ENCODE measurements at places on chromosomes 7 and 10.

- H3K27me3 ChIP-seq: no peaks in the 10 kb centered on the region
- no peak for DNase-seq
- no peak overlapping the region for H3K4me3 ChIP-seq
- no peaks in the 10 kb centered on the region for H3K4me1 ChIP-seq
- H3K27ac ChIP-seq: peak overlapping the region; percentile 93
- H3K36me3 ChIP-seq: peaks cover under 1% of the 10 kb centered on the region
These were observed 58.8 kb upstream of the AQP1 start for GRCh38 chr7:30852744-30853288.

- H3K36me3 ChIP-seq: no peaks in the 10 kb centered on the region
- H3K27me3 ChIP-seq: no peaks in the 10 kb centered on the region
- no peaks in the 10 kb centered on the region for H3K4me1 ChIP-seq
- no peak for DNase-seq
These were observed 1175.2 kb downstream of the NXPH1 start for GRCh38 chr7:9608560-9608959.

DNA sequence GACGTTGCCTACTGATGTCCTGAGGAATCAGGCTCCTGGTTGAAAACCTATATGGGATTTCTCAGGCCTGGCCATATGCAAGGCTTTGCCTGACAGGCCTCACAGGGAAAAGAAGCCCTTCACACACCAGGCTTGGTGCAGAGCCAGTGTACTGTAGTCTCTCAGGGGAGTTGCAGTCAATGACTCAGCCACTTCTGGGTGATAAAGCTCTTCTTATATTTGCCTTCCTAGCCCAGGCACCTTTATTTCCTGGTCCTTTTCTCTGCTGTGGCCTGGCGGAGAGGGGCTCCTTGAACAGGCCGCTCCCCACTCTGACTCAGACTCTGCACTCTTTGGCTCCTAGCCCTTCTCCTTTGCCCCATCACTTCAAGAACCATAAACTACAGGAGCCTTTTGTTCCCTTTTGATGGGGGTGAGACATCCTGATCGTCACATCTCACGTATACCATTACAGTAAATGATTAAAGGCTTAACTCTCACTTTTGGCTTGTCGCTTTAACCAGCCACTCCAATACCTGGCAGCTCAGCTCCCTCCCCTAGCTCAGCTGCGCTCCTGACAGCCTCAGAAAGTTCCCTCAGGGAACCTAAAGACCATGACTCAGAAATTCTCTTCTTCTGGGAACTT, 33.5 kb downstream of the DPY19L1 start:
- no peak overlapping the region for H3K4me3 ChIP-seq
- H3K27me3 ChIP-seq: no peaks in the 10 kb centered on the region
- H3K27ac ChIP-seq: peak overlapping the region; percentile 29
- DNase-seq: peak; percentile 68

- no peaks in the 10 kb centered on the region for H3K36me3 ChIP-seq
- no peak overlapping the region for H3K27ac ChIP-seq
- H3K4me1 ChIP-seq: peaks cover 15% of the 10 kb centered on the region
- no peak overlapping the region for H3K4me3 ChIP-seq
- peak; percentile 70 for DNase-seq
These were observed 76.1 kb upstream of the CPXM2 start for GRCh38 chr10:123967626-123968243.

GRCh38 chr10:121999301-121999700, 10.3 kb downstream of the TACC2 start:
- no peaks in the 10 kb centered on the region for H3K27me3 ChIP-seq
- no peaks in the 10 kb centered on the region for H3K4me1 ChIP-seq
- H3K4me3 ChIP-seq: no peak overlapping the region
- no peak for DNase-seq
- H3K36me3 ChIP-seq: peaks cover 14% of the 10 kb centered on the region

DNA sequence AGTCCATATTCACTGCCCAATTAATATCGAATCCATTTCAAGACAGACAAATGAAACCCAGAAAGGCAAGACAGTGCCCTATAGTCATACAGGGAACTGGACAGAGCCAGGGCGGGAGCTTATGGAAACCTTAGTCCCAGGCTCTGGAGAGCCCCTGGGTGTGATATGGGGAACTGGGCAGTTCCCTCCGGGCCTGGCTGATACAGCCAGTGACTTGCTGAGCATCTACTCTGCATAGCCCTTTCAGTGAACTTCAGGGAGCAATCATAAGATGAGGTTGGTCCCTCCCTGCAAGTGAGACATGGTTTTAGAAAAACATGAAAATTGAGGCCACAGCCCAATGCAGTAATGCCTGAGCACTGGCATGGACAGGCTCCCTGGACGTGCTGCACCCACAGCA, 241.9 kb downstream of the GRID1 start:
- no peak for DNase-seq
- no peaks in the 10 kb centered on the region for H3K4me1 ChIP-seq
- H3K4me3 ChIP-seq: no peak overlapping the region
- no peak overlapping the region for H3K27ac ChIP-seq
- H3K36me3 ChIP-seq: no peaks in the 10 kb centered on the region

GRCh38 chr10:33935350-33935749, 600.9 kb upstream of the NRP1 start:
- H3K36me3 ChIP-seq: no peaks in the 10 kb centered on the region
- H3K27me3 ChIP-seq: no peaks in the 10 kb centered on the region
- H3K27ac ChIP-seq: no peak overlapping the region

- no peaks in the 10 kb centered on the region for H3K36me3 ChIP-seq
- H3K27ac ChIP-seq: no peak overlapping the region
- H3K4me1 ChIP-seq: no peaks in the 10 kb centered on the region
- H3K4me3 ChIP-seq: no peak overlapping the region
- DNase-seq: no peak
These were observed 104.2 kb upstream of the RAB18 start for GRCh38 chr10:27399871-27400270.

DNA sequence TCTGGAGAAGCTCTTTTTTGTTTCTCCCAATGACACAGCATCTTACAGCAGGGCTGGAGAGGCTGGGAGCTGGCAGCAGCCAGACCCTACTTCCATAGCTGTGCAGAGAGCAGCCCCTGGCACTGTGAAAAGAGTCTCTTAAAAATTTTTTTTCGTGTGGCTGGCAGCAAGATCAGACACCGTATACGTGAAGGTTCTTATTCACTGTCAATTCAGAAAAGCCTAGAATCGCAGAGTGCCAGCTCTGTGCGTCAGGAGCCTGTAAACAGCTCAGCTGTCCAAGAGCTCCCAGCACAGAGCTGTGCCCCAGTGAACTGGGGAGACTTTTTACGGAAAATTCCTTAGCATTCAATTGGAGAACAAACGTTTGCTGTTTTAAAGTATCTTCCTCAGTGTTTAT, 6.5 kb downstream of the BAG3 start:
- H3K27ac ChIP-seq: peak overlapping the region; percentile 100
- H3K36me3 ChIP-seq: no peaks in the 10 kb centered on the region
- DNase-seq: no peak
- H3K27me3 ChIP-seq: no peaks in the 10 kb centered on the region
- peaks cover 72% of the 10 kb centered on the region for H3K4me1 ChIP-seq

GRCh38 chr10:71023704-71024283, 135.4 kb upstream of the PCBD1 start:
- H3K27me3 ChIP-seq: peaks cover 7% of the 10 kb centered on the region
- no peaks in the 10 kb centered on the region for H3K36me3 ChIP-seq
- no peak for DNase-seq
- H3K27ac ChIP-seq: no peak overlapping the region
- H3K4me3 ChIP-seq: no peak overlapping the region

- H3K27ac ChIP-seq: peak overlapping the region; percentile 42
- no peaks in the 10 kb centered on the region for H3K27me3 ChIP-seq
- no peaks in the 10 kb centered on the region for H3K36me3 ChIP-seq
These were observed 64.2 kb downstream of the HDAC9 start for GRCh38 chr7:18559756-18560155.

DNA sequence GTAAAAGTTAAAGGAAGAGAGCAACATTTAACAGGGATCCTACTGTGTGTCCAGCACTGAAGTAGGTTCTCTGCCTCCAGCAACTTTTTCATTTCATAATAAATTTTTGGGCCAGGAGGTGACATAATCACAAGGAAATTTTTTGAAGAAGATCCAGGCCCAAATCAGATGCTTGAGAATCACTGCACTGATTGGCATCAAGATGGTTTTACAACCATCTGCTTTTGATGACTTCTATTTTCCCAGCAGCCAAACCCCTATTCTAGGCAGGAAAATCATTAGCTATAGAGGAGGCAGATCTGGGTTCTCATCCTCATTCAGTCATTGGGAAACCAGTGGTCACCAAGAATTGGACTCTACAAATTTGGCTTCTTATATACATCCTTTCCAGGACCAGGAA, 79.0 kb downstream of the ARL4A start:
- H3K27me3 ChIP-seq: no peaks in the 10 kb centered on the region
- H3K4me1 ChIP-seq: no peaks in the 10 kb centered on the region
- no peak overlapping the region for H3K27ac ChIP-seq
- no peaks in the 10 kb centered on the region for H3K36me3 ChIP-seq

DNA sequence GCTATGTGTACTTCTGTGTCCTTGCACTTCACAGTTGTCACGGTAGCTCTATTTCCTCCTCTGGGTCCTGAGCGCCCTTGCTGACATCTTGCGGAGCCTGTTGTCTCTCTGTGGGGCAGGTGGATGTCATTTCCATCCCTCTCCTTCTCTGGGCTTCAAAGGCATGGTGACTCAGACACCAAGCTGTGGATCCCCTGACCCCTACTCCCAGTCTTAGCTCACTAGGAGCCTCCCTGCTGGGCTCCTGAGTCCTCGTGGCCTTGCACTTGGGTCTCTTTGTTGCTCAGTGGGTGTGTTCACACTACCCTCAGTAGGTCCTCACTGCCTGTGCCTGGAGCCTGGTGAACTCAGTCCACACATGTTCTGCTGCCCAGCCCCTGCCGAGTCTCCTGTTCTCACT, 100.3 kb upstream of the PAX2 start:
- H3K27me3 ChIP-seq: no peaks in the 10 kb centered on the region
- no peak overlapping the region for H3K27ac ChIP-seq
- no peak for DNase-seq
- H3K4me3 ChIP-seq: no peak overlapping the region

GRCh38 chr7:116478834-116479233, 20.7 kb upstream of the CAV2 start:
- no peak overlapping the region for H3K4me3 ChIP-seq
- no peaks in the 10 kb centered on the region for H3K27me3 ChIP-seq
- H3K27ac ChIP-seq: no peak overlapping the region
- H3K4me1 ChIP-seq: no peaks in the 10 kb centered on the region
- H3K36me3 ChIP-seq: no peaks in the 10 kb centered on the region
- no peak for DNase-seq

DNA sequence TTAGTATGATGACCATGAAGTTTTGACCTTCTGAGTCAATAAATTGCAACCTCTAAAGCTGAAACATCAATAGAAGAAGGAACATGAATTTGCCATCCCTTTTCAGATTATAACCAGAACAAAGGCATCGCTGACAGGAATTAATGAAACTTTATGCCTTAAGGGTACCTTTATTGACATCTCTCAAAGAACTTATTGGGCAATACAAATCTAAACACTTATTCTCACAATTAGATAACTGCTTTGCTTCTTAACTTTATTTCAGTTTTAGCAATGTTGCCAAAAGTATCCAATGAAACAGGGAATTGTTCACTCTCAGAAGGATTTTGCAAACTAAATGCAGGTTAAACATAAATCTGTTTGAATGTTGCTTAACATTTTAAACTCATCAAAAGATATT, 116.0 kb downstream of the ELAPOR2 start:
- H3K36me3 ChIP-seq: no peaks in the 10 kb centered on the region
- no peak overlapping the region for H3K4me3 ChIP-seq
- H3K4me1 ChIP-seq: no peaks in the 10 kb centered on the region
- no peak for DNase-seq
- H3K27ac ChIP-seq: no peak overlapping the region
- H3K27me3 ChIP-seq: no peaks in the 10 kb centered on the region

GRCh38 chr10:87991946-87992345, 128.5 kb downstream of the PTEN start:
- H3K36me3 ChIP-seq: no peaks in the 10 kb centered on the region
- no peak overlapping the region for H3K27ac ChIP-seq
- no peak for DNase-seq
- H3K27me3 ChIP-seq: no peaks in the 10 kb centered on the region
- no peaks in the 10 kb centered on the region for H3K4me1 ChIP-seq
- H3K4me3 ChIP-seq: no peak overlapping the region

DNA sequence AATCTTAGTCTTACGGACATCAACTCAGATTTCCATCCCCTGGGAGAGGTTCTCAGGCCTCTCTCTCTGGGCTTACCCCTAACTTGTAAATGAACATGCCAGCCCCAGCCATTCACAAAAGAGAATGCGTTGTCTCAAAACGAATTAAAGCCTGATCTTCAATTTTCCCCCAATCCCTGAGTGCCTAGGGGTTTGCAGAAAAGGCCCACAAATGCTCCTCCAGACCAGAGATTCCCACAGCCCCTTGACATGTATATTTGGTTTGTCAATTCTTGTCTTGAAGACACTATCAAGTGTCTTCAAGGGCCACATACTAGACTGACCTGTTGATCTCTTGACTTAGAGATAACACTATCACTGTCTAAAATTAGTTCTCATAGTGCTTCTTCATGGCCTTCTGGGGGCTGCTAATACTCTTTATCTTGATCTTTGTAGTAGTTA, 11.9 kb upstream of the HOXA13 start:
- peaks cover 80% of the 10 kb centered on the region for H3K27me3 ChIP-seq
- no peak for DNase-seq

GRCh38 chr7:87060288-87060537, 759 bp upstream of the ELAPOR2 start:
- H3K27ac ChIP-seq: peak overlapping the region; percentile 63
- H3K4me1 ChIP-seq: peaks cover 8% of the 10 kb centered on the region
- H3K27me3 ChIP-seq: no peaks in the 10 kb centered on the region
- H3K36me3 ChIP-seq: no peaks in the 10 kb centered on the region
- DNase-seq: no peak
- peak overlapping the region; percentile 65 for H3K4me3 ChIP-seq

GRCh38 chr10:8417631-8418030, 363.1 kb downstream of the GATA3 start:
- H3K36me3 ChIP-seq: no peaks in the 10 kb centered on the region
- H3K4me3 ChIP-seq: no peak overlapping the region
- no peak for DNase-seq

- H3K27me3 ChIP-seq: no peaks in the 10 kb centered on the region
- H3K27ac ChIP-seq: peak overlapping the region; percentile 45
- H3K4me1 ChIP-seq: no peaks in the 10 kb centered on the region
- no peak overlapping the region for H3K4me3 ChIP-seq
- H3K36me3 ChIP-seq: peaks cover 15% of the 10 kb centered on the region
- DNase-seq: no peak
These were observed 16.8 kb downstream of the TRIM8 start for GRCh38 chr10:102660888-102661657.

All from tibial artery (tissue), 4 donors.